ENCODE measurements at places on chromosomes 6 and 20. TPM values are rescaled to one million over a fixed set of nuclear protein-coding genes. Genes with fewer than 3 reads are reported as not detected.

DNA sequence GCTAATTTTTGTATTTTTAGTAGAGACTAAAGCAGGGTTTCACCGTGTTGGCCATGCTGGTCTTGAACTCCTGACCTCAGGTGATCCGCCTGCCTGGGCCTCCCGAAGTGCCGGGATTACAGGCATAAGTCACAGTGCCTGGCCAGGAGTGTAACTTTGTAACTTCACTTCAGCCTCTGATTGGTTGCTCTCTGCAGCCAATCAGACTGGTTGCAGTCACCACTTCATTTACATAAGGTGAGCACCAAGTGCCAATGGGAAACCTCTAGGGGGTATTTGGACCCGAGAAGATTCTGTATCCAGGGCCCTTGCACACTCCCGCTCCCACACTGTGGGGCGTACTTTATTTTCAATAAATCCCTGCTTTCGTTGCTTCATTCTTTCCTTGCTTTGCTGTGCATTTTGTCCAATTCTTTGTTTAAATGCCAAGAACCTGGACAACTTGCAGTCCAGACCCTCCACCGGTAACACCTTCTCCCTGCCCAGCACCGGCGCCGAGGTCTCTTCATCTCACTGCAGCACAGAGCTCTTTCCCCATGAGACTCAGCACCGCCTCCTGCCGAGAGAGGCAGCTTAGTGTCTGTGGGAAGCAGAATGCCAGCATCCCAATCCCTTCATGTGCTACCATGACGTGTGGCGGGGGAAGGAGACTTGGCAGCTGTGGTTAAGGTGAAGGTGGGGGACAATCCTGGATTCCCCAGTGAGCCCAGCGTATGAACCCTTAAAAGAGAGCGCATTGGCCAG is 14.0 kb upstream of the MRGBP start:
- peak; percentile 16 for DNase-seq

DNA sequence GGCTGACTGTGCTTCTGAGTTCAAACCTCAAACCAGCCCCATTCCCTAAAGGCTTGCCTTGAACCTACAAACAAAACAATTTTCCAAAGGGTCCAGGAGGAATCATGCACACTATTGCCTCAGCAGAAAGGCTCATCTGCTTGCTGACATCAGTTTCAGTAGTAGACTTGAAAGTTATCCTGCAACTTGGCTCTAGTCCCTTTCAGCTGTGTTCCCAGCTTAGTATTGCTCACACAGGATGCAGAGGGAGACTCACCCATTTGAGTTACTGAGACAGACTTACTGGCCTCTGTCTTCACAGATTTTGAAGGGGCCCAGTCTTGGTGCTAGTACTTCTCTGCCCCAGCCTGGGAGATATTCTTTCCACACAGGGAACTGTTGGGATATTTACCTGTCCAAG is 38.5 kb upstream of the TFB1M start:
- no peak for DNase-seq

- peak; percentile 94 for DNase-seq
These were observed 22.7 kb upstream of the ZNF184 start for GRCh38 chr6:27495386-27496135.

TEAD3 gene
- 7.3 TPM for total RNA-seq

DNA sequence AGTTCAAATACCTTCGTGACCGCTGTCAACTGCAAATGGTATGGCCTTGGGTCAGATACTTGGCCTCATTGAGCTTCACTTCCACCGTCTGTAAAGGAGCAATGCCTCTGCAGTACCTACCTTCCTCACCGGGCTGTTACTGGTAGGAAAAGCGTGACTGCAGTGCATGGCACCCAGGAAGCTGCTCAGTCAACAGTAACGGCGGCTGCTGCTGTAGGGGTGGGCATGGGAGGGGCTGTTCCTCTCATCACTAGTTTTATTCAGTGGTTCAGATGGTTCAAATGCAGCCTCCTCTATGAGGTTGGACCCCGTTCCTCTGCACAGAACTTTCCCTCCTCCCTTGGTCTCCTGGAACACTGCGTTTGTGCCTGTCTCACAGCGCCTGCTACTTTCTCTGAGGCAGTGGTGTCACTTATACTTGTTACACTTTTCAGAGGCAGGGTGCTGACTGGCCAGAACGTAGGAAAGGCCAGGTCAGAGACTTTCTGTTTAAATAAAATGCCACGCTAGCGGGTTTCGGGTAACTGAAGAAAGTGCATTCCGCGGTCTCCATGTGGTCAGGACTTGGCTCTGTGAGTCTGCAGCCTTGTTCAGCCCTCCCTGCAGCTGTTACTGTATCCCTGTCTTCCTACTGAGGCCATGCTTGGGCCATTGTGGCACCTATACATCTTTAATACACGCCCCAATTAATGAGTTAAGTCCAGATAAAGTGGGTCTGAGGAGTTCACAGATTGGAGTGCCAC is 279.6 kb downstream of the NRN1 start:
- DNase-seq: peak; percentile 81

DNA sequence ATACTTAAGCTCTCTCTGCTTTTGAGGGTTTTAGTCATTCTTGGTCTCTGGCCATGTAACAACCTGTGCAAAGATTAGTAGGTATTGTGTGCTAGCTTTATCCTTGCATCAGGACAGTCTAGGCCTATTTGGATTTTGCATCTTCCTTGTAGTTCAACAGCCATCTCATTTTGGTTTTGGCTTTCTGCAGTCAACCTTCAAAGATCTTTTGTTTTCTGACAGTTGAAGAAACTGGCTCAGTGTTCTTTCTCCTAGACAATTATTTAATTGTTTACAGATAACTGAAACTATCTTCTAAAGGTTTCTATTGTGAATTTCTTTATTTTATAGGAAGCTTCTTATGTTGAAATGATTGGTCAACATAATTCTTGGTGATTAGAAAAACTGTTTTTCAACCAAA is 307.5 kb downstream of the CDKAL1 start:
- no peak for DNase-seq

DNA sequence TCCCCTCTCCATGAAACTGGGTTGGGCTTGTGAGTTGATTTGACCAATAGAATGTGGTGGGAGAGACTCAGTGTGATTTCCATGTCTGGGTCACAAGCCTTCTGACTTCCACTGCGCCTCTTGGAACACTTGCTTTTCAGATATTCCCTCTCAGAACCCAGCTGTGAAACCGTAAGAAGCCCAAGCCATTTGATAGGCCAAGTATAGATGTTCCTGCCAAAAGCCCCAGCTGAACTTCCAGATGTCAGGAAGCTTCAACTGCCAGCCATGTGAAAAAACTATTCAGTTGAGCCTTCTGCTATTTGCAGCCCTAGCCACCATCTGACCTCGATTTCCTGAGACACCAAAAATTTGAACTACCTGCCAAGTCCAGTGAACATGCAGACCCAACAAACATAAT is 387.8 kb upstream of the GJE1 start:
- DNase-seq: no peak

- DNase-seq: no peak
These were observed 53.5 kb downstream of the RCAN2 start for GRCh38 chr6:46437671-46438221.

DNA sequence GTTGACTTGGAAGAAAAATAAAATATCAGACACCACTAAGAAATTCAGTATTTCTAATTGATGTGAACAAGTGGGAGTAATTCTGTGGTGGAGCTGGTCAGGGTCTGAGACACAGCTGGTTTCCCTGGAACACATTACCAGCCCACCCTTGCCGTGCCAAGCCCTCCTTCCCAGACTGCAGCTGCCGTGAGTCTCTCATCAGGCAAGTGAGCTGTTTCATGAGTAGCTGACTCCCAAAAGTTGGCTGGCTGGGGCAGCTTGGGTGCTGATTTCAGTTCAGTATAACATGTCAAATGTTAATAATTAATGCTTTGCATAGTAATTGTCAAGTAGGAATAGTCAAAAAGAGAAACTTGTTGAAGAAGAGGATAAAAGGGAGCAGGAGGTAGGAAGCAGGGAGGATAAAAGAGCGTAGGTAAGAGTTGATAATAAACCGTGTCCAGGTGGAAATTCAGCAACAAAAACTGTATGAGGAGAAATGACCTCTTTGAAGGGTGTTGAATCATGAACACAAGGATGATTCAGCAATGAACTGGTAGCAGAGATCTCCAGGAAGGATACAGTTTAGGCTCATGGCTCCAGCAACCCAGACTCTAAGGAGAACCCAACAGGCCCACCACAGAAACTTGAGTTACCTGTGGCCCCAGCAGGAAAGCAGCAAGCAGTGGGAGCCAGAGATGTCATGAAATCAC is 110.9 kb upstream of the SSTR4 start:
- DNase-seq: no peak

- DNase-seq: no peak
These were observed 23.0 kb upstream of the IPCEF1 start for GRCh38 chr6:154379585-154379984.

RBPJL gene
- total RNA-seq: not detected

DNA sequence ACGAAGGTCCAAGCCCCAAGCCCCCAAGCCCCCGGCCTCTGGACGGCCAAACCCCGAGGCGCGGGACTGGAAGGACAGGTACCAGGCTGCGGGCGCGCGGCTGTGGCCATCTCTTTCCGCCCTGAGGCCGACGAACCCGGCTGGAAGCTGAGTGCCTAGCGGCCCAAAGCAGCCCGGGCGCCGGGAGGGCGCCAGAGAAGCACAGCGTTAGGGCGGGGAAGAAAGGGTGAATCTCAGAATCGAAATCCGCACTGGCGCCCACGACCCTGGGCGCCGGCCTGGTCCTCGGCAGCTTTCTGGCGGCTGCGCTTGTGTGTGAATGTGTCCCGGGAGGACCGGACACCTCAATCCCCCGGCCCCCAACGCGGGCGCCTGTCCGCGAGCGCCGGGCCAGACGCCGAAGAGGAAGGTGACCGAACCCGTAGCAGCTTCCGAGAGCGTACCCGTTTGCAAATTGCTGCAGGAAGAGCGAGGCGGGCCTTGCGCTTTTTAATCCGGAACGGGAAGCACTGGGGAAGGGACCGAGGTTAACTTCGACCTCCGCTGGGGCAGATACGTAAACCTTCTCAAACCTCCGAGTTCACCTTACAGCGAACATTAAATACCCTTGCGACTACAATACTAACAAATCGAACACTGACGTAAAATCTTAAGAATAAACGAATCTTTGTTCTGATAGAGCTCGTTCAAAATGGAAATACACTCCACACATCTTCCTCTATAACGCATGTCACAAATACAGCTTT is 2.9 kb downstream of the NRN1 start:
- DNase-seq: peak; percentile 68

CHRNA4 gene
- total RNA-seq: not detected

GNAS-AS1 gene
- total RNA-seq: 1.3 TPM

- DNase-seq: no peak
These were observed 40.5 kb downstream of the SCGN start for GRCh38 chr6:25692472-25692871.

DNA sequence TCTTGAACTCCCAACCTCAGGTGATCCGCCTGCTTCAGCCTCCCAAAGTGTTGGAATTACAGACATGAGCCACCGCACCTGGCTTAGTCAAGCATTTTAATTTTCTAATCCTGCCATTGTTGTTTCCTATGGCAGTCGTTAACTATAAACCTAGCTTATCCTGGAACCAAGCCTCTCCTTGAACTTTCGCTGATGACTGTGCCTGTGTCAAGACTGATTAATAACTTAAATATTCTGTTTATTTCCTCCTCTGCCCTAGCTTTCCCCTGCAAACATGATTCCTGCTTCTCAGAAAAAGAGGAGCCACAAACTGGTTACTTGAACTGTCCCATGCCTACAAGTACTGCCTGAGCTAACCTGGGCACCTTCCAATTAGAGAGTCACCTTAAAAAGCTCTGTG is 1.5 kb downstream of the VNN1 start:
- peak; percentile 16 for DNase-seq

GRCh38 chr6:110295451-110296165 is 62.5 kb downstream of the METTL24 start:
- no peak for DNase-seq

- DNase-seq: no peak
These were observed 3.2 kb upstream of the IFNGR1 start for GRCh38 chr6:137222381-137222780.

PEDS1 gene
- total RNA-seq: 21.7 TPM

LTB gene
- not detected for total RNA-seq
